ENCODE measurements at places on chromosomes 11 and 22. TPM values are rescaled to one million over a fixed set of nuclear protein-coding genes. Genes with fewer than 3 reads are reported as not detected.

GRCh38 chr11:128424271-128424711, 163.1 kb downstream of the ETS1 start:
- DNase-seq: no peak

- no peak for DNase-seq
Measured at GRCh38 chr11:7506243-7506642, 7.6 kb upstream of the PPFIBP2 start.

TSPAN4 gene
- 142 TPM for polyA plus RNA-seq

DCHS1 gene
- polyA plus RNA-seq: 30.3 TPM

DNA sequence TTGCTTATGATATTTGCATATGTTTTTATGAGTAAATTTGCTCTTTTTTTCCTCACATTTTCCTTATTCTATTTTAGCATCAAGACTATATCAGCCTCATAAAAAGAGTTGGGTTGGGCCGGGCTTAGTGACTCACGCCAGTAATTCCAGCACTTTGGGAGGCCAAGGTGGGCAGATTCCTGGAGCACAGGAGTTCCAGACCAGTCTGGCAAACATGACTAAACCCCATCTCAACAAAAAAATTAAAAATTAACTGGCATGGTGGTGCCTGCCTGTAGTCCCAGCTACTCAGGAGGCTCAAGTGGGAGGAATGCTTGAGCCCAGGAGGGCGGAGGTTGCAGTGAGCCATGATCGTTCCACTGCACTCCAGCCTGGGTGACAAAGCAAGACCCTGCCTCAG, 148.8 kb upstream of the ANO5 start:
- no peak for DNase-seq

- DNase-seq: no peak
Measured at GRCh38 chr11:46612326-46612725, 4.7 kb downstream of the HARBI1 start.

FAM111B gene
- polyA plus RNA-seq: 11.5 TPM

- DNase-seq: no peak
Measured at GRCh38 chr11:2305140-2305778, 3.4 kb downstream of the TSPAN32 start.

GRCh38 chr22:38228873-38229740, 27.3 kb downstream of the MAFF start:
- DNase-seq: no peak

- DNase-seq: no peak
Measured at GRCh38 chr11:31419669-31420068, 50.0 kb downstream of the DNAJC24 start.

DNA sequence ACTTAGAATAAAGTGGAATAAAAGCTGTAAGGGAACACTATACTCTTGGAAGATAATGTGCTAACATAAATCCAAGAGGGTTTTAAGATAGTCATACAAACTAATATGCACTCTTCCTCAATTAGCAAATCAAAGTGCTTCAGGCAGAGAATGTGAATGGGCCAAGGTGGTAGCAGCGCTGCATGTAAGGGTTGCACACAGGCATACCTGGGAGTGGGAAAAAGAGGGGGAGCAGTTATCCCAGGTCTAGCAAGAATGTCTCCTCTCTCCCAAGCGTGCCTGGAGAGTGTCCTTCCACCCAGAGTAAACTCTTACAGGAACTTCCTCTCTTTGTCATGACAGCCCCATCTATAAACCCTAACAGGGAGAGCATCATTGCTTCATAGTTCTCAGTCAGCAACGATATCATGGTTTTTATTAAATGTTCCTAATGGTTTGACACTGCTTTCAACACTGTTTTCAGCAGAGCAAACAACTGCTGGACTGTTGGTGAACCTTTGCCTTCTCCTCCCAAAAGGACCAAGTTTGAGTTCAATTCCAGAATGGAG, 61.6 kb downstream of the SYTL2 start:
- no peak for DNase-seq

GRCh38 chr11:119892311-119892808, 163.4 kb upstream of the NECTIN1 start:
- DNase-seq: no peak

APOBEC3G gene
- 10.2 TPM for polyA plus RNA-seq

GRCh38 chr11:128470081-128470480, 117.3 kb downstream of the ETS1 start:
- no peak for DNase-seq

DNA sequence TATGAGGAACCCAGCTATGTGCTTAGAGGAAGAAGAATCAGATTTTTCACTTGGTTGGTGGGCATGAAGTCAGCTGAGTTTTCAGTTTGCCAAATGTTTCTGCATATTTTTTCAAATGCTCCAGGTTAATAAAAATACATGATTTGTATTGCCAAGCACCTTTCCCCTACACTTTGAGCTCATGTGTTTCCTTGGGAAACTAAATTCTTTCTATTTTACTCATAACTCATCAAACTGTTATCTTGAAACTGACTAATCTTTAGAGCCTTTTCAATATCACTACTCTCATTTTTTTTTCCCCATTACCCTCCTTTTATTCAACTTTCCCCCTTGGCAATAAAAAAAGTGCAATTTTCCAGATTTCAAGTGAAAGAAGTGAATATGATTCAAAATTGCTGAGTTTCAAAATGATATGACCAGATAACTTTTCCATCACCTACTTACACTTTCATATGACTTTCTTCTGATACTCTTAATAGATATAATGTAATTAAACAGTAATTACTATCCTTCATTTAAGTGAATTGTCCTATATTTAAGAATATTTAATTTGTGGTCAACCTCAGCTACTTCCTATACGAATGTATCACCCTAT, 91.9 kb upstream of the SOX6 start:
- DNase-seq: no peak

- DNase-seq: no peak
Measured at GRCh38 chr11:117621226-117621625, 175.8 kb downstream of the DSCAML1 start.

GRCh38 chr11:65887723-65888162, 528 bp downstream of the FIBP start:
- no peak for DNase-seq

Data from left renal pelvis (tissue), 4 donors.